ENCODE measurements at places on chromosomes 1 and 21. TPM values are rescaled to one million over a fixed set of nuclear protein-coding genes. Genes with fewer than 3 reads are reported as not detected.

The OPRD1 gene
- total RNA-seq = 0.02 TPM

The ATP6V1G3 gene
- total RNA-seq = not detected

The TMEM269 gene
- total RNA-seq = 0.19 TPM

The CRYAA gene
- not detected for total RNA-seq

The CCDC27 gene
- not detected for total RNA-seq

The SPATA45 gene
- total RNA-seq = not detected

The KIF26B gene
- 0.23 TPM for total RNA-seq

The CD1D gene
- 0.07 TPM for total RNA-seq

The MAP3K6 gene
- total RNA-seq = 8.8 TPM

The BARHL2 gene
- total RNA-seq = not detected

Data from activated CD4-positive, alpha-beta T cell treated with anti-CD3 and anti-CD28 coated beads for 36 hours (primary cell).